ENCODE measurements at places on chromosomes 6 and 20.

DNA sequence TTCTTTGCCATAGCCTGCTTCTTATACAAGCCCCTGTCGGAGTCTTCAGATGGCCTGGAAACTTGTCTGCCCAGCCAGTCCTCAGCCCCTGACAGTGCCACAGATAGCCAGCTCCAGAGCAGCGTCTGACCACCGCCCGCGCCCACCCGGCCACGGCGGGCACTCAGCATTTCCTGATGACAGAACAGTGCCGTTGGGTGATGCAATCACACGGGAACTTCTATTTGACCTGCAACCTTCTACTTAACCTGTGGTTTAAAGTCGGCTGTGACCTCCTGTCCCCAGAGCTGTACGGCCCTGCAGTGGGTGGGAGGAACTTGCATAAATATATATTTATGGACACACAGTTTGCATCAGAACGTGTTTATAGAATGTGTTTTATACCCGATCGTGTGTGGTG, 29.5 kb downstream of the SLCO4A1 start:
- no peak for DNase-seq

- DNase-seq, result no peak
Measured at GRCh38 chr6:29959467-29959866, 17.1 kb downstream of the HLA-A start.

GRCh38 chr20:36550790-36551299, 9.5 kb downstream of the MYL9 start:
- no peak for DNase-seq

DNA sequence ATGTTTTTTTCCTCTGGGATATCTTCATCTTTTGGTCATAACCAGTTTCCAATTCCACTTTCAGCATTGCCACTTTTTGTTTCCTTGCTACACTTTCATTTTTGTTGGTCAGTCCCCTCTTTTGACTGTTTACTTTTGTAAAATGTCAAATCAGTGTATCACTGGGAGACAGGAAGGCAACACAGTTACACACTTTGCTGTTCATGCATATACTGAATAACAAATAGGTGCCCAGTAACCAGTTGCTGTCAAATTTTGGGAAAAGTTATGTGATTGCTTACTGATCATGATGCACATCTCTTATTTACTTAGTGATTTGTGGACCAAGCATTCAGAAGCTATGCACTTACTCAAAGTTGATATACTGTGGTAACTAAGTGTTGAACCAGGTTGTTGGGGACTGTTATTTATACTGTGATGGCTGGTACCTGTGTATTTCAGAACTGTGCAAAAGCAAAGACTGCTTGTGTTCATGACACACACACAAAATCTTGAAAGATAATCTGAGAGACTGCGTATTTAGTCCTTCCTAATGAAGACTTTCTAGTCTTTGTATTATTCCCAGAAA, 41.0 kb downstream of the ZNF292 start:
- DNase-seq, result no peak

DNA sequence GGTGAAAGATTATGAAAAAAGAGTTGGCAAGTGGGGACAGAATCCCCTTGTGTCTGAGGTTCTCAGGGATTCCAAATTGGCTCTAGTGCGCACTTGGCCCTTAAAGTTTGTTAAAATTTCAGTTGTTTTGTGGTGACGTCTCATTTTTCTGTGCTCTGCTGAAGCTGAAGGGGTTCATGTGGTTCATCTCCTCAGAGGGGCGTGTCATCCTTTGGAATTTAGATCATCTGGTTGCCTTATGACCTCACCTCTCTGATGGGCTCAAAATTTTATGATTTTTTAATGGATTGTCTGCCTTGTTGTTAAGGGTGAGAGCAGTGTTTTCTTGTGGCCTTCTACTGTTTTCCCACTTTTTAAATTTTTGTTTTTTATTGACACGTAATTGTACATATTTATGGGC, 20.3 kb downstream of the CYB5R4 start:
- DNase-seq, result no peak

DNA sequence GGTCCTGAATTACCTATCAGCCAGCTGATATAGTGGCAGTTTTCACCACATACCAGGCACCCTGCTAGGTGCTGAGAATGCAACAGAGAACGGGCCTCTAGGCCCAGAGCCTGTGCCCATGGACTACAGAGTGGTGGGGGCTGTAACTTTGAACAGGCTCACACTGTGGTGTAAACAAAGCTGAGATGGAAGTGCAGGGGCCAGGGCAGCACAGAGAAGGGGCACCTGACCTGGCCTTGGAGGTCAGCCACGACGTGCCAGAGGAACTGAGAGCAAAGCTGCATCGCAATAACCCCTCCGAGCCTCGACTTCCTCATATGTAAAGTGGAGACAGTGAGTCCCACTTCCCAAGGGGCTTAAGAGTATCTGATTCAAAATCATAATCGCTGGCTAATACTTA, 105.8 kb downstream of the MAFB start:
- DNase-seq, result no peak

DNA sequence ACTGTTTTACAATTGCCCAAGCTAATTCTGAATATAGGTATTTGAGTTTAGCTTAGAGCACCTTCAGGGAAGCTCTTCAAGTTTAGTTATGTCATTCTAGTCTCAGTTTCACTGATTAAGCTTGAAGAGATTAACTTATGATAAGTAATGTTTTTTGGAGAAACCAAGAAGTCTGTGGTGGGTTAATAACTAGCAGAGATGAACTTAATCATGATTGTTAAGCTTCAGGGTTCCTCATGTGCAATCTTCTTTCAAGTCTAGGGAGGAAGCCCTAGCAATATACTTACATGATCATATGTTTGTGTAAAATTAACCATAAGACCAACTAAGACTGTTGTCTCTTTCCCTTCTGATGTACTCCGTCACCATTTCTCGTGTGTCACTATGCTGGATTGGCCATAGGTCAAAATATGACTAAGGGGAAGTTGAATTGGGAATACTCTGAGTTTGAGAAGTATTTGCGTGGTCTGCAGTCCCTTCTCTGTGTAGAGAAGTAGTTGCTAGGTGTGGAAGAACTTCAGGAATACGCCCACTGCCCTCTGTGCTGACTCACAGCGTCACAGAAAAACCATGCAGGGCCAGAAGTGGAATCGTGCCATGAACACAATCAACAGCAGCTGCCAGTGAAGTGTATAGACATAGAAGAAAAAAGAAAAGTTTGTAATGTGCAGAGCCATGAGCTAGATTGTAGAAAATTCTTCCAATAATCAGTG, 88.3 kb downstream of the SH3BGRL2 start:
- DNase-seq, result peak; percentile 48

DNA sequence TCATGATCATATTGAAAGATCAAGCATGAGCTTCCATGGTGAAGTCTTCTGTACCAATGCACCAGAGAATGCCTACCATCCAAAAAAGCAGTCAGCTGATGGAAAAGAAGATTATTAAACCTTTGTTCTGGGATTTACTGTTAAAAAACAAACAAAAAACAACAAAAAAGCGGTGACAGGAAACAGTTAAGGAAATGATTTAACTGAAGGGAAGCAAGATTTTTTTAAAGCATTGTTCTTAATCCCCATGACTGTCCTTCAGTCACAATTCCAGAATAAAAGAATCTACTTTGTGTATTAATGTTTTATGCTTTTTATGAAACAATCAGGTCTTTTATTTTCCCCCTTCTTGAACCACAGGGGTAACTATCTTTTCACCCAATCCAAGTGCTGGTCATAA, 23.9 kb downstream of the FAM162B start:
- DNase-seq, result no peak

DNA sequence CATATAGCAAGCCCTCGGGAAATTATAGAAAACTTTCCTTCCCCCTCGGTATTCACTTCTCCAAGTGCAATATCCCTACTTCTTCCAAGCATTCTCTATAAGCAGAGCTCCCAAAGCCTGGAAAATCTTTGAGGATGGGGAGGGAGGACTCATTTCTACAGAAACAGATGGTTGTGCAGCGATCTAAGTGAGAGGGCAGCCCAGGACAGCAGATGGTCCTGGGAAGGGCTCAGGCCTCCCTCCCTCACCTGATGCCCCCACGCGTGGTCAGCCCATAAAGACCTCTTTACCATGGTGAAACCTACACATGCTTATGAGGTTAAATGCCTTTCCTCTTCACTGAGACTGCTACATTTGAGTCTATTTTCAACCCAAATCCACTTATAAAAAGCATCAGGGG, 319.6 kb upstream of the QKI start:
- DNase-seq, result no peak

- no peak for DNase-seq
Measured at GRCh38 chr6:161327360-161327953, 53.6 kb upstream of the AGPAT4 start.

DNA sequence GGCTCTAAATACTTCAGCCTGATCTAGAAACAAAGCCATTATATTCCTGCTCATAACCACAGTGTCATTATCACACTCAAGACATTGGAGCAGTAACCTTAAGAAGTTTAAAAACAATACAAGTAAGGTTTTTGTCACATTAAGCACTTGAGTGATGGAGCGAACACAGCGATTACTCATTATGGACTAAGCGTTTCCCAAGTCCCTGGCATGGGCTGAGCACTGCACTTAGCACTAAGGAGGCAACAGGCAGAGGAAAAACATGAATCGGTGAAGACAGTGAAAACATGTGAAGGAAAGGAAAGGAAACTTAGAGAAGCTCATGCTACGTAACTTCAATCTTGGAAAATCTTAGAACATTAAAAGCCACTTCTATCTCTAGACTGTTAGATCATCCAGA, 108.7 kb downstream of the SLC24A3 start:
- DNase-seq, result no peak

DNA sequence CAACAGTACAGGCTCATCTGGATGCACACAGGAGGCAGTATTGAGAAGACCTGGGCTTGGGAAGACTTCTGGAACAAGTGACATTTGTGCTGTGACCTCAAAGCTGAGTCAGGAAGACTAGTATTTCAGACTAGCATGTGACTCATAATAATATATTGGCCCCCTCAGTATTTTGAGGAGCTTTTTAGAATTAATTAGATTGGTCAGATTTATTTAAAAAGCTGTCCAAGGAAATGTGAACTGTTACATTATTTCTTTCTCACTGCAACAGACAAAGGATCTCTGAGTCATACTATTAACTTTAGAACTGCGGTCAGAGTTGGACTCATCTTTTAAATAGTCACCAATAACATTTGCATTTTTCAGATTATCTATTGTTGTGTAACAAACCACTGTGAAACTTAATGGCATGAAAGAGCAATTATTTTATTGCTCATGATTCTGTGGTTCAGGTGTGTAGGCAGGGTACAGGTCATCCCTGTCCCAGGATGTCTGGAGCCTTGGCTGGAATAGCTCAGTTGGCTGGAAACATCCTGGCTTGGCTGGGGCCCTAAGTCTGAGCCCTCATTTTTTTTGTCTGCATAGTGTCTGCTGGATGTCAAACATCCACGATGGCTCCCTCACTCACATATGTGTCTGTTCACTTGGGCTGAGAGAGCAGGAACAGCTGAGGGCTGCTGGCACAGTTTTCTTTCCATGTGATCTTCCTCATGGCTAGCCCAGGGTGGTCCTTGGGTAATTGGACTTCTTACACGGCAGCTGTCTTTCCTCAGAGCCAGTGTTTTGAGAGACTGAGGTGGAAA, 46.9 kb downstream of the MAP3K4 start:
- peak; percentile 67 for DNase-seq

All from AG09319 (cell line).